ENCODE measurements at places on chromosomes 11 and 22.

DNA sequence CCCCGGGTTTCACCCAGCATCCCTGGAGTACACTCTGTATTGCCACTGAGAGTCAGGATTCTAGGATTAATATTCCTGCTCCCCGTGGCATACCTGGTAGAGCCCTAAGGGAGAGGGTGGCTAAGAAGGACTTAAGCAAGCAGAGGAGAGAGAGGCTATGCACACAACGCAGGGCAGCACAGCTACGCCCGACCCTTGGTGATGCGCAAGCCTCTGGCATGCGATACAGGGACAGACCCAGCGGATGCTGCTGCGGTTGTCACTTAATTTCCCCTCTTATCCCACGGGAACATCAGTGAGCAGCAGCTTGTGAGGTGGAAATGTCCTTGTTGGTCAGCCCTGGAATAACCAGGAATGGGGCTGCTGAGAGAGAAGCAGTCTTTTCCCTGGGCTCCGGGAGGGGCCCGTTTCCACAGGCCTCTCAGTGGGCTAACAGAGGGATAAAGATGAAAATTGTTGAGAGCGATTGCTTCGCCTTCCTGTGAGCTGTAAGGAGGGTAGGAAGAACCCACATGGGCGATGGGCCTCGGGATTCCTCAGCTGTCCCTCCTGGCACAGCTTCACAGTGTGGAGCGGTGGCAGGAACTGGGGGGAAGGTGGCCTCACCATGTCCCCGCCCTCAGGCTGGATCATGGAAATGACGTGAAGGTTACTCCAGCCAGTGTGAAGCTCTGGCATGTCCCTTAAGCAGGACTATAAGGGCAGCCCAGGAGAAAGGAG is 48.4 kb upstream of the RAB1B start:
- DNase-seq, result no peak

DNA sequence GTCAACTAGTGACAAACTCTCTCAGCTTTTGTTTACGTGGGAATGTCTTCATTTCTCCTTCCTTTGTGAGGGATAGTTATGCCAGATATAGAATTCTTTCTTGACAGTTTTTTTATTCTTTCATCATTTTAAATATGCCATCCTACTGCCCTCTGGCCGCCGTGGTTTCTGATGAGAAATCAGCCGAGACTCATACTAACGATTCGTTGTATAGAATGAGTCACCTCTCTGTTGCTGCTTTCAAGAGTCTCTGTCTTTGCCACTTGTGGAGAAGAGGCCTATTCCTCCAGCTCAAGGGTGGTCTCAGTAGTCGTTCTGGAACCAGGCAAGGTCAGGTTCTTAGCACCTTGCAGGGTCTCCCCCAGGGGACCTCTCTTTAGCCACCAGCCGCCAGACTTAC is 8.0 kb downstream of the MYO7A start:
- DNase-seq, result no peak

DNA sequence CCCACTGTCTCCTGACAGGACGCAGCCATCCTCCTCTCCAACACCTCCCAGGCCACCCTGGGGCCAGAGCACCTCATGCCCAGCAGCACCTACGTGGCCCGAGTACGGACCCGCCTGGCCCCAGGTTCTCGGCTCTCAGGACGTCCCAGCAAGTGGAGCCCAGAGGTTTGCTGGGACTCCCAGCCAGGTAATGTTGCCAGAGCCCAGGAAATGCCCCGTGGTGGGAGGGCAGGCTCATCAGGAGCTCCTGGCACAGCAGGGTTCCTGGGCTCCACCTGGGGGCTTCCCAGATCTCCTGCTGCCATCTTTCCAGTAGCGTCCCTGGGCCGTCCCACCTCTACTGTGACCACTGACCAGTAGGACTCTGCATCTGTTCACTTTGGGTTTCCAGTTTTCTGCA is 16.2 kb downstream of the CSF2RB start:
- DNase-seq, result no peak

GRCh38 chr11:14894657-14895598 is 2.9 kb upstream of the CYP2R1 start:
- no peak for DNase-seq

DNA sequence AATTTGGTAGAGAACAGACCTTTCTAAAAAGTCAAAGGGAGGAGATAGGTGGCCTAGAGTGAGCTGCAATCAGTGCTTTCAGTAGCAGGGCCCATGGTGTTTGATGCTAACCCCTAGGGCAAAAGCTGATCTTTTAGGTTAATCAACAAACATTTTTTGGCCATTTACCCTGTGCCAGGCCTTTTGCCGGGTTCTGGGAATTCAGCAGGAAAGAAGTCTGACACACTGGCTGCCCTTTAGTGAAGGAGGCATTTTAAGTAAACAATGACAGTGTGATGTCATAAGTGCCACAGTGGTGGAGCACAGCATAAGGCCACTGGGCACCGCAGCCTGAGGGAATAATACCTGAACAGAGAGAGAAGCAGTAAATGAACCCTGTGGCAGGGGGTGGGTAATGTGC is 29.0 kb downstream of the C22orf31 start:
- DNase-seq, result no peak
